ENCODE measurements at places on chromosomes 12 and 14.

GRCh38 chr12:20985399-20985798 is 145.6 kb upstream of the SLCO1B1 start:
- DNase-seq = no peak

- no peak for DNase-seq
These were observed 202.8 kb upstream of the STXBP6 start for GRCh38 chr14:25252793-25253192.

DNA sequence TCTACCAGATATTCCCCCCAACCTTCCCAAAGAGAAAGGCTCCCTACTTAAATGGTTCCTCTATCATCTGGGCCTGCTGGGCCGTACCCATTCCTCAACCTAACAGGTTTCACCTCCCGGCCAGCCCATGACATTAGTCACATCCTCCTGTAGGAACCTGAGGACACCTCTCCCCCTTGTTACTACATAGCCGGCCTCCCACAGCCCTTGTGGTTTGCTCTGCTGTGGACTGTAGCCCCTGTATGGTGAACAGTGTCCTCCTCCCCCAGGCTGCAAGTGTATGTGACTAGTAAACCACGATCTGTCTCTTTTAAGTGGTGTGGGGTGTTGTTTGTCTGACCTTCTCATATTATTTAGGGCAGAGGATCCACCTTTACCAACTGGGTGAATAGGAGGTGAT is 371.7 kb downstream of the RGS6 start:
- no peak for DNase-seq

DNA sequence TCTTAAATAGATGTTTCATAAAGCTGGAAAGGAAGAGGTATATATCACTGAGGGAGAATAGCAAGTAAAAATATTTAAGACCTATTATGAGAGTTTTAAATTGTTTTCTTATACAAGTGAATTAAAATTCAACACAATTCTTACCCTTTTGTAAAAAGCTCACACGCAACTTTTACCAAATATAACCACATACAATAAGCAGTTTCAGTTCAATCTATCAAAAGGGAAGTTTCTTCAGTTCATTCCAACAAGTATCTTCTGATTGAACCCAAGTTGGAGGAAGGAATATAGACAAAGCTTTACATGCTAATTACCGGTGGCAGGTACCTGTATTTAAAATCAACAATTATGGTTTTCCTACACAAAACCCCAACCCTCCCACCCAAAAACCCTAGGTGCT is 41.1 kb downstream of the GTF2A1 start:
- DNase-seq = no peak

GRCh38 chr14:31457665-31458659 is 656 bp upstream of the DTD2 start:
- no peak for DNase-seq

GRCh38 chr14:102499401-102500157 is 10.0 kb downstream of the ANKRD9 start:
- DNase-seq = no peak

DNA sequence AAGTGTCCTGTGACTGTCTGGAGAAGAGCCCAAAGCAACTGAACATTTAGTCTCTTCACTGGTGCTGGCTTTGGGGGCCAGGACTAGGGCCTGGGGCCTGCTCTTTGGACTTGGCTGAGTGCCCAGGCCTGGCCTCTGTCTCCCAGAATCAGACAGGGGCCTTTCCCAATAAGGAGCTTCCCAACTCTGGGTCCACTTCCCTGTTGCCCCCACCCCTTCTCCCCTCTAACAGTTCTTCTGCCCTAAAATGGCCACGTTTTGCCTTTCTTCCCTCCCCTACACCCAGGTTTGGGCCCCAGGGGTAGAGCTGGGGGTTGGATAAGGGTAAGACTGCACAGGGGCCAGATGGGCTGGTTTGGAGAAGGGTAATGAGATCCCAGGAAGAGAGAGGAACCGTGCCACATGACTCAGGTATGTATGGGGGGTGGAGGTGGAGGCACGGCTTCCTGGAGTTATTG is 10.0 kb upstream of the ITGA5 start:
- DNase-seq = no peak

GRCh38 chr12:32773691-32774090 is 18.0 kb upstream of the YARS2 start:
- no peak for DNase-seq

GRCh38 chr12:120719496-120720233 is 6.0 kb upstream of the ACADS start:
- DNase-seq = no peak

GRCh38 chr14:61197416-61197815 is 83.7 kb downstream of the TMEM30B start:
- no peak for DNase-seq

DNA sequence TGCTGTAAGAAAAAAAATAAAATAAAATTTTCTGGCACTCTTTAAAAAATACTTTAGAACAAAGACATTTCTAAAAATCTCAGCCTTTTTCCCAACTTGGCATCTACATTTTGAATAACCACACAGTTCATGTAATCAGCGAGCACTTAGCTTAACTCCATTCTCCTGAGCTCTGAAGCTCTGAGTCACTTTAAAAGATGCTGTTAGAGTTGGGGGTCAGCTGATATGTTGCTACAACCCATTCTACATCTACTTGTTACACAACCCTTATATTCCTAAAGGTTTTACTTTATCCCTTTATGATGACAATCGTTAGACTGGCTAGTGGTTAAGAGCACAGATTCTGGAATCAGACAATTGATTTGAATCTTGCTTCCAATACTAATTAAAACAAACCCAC is 48.3 kb downstream of the SLC41A2 start:
- no peak for DNase-seq

- DNase-seq = no peak
These were observed 168.8 kb downstream of the SLC2A13 start for GRCh38 chr12:39937119-39937518.

GRCh38 chr12:133226690-133227089 is 9.0 kb downstream of the ANHX start:
- DNase-seq = no peak

GRCh38 chr12:57735198-57735855 is 3.2 kb downstream of the AGAP2 start:
- DNase-seq = no peak

- DNase-seq = no peak
These were observed 7.9 kb downstream of the ZNF385A start for GRCh38 chr12:54376596-54376995.

DNA sequence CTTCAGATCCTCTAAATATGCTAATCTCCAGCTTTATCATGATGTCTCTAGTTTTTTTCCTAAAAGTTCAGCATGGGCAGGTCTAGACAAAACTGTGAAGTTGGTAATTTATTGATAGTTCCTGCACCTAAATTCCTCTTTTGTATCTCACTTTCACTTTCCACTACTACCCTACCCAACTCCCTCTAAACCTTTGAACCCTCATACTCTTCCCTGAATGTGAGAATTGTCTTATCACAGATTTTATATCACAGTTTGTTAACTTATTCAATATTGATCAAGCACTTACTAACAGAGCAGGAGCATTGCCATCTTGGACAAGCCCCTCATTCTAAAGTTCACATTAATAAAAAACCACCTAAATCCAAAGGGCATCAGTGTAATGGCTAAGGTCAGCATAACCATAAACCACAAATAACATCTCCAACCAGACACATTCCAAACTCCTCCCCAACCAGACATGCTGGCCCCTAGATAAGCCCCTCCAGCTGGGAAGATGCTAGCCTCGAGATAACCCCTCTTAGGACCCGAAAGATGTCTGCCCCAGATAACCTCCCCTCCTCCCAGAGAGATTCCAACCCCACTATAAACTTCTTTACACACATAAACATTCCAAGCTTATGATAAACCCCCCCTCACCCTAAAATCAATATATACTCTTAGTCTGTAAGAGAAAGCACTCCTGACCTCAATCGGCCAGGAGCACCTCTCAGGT is 78.7 kb downstream of the FSCB start:
- no peak for DNase-seq

DNA sequence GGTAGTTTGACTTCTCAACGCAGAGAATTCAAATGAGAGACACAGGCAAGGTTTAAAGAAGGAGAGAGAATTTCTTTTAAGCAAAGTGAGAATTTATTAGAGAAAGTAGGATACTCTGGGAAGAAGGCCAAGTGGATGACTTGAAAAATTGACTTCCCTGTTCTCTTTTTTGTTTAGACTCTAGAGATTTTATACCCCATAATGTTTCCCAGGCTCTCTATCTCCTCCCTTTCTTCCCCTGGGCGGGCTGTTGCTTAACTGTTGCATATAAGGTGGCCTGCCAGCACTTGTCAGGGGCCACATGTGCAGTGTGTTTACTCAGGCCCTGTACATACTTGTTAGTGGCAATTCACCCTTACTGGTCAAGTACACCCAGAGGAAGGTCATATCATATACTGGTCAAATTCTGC is 403.7 kb downstream of the SLC6A15 start:
- no peak for DNase-seq

DNA sequence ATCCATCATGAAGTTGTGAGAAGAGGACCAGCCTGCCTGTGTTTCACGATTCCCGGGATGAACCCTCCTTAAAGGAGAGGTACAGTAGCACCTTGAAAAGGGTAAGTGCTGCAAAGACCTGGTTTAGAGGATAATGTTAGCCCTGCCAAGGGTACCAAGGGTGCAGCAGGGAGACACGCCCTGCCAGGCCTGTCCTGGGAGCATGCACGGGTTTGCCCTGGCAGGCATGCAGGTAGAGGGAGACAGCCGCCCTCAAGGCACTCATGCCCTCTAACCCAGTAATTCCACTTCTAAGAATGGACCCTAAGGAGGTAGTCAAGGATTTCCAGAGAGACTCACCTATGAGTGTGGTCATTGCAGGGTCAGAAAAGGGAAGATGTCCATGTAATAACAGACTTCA is 65.0 kb downstream of the DIO3 start:
- no peak for DNase-seq

Measured in NCI-H1092 (cell line).